ENCODE measurements at places on chromosomes 3 and 15.

GRCh38 chr15:78343276-78344060 lies 3.3 kb downstream of the CRABP1 start:
- DNase-seq: no peak

DNA sequence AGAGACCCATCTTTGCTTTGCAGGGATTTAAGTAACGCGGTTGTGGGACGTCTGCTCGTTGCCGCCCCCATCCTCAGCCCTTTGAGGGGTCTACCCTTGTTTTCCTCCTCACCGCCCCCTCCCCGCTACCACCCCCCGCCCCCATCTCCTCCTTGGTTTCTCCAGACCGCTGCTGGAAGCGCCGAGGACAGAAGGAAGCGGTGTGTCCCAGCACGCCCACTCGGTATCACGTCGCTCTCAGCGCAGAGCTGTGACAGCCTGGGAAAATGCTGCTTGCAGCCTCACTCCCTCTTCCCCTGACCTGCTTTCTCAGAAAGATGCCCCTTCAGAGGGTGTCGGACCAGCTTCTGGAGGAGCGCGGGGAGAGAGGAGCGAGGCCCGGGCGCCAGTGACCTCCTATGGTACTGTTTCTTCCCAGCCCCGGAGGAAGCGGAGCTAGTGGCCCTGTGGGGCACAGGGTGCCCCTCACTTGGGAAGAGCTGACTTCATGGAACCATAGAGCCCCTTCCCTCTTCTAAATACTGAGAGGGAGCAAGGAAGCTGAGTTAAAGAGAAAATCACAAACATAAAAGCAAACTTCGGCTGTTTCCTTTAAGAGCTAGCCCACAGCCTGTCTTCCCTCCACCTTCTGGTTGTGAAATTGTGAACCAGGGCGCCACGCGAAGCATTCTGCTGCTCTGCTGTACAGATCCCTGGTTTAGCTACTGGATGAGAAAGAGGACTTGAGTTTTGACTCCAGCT lies 698 bp downstream of the IL1RAP start:
- DNase-seq: peak; percentile 48

GRCh38 chr15:39124553-39125171 lies 456.2 kb upstream of the THBS1 start:
- DNase-seq: no peak

DNA sequence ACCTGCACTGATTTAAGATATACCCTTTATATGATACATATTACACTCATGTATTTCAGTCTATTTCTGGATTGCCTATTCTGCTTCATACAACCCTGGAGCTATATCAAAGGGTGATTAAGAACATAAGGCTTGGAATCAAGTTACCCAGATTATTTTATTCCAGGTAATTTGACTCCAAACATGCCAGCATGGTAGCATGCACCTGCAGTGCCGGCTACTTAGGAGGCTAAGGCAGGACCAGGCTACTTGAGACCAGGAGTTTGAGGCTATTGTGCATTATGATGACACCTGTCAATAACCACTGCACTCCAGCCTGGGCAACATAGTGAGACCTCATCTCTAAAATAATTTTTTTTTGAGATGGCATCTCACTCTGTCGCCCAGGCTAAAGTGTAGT lies 50.4 kb upstream of the NEO1 start:
- DNase-seq: no peak

GRCh38 chr3:45759851-45760250 lies 36.5 kb downstream of the SLC6A20 start:
- DNase-seq: no peak

DNA sequence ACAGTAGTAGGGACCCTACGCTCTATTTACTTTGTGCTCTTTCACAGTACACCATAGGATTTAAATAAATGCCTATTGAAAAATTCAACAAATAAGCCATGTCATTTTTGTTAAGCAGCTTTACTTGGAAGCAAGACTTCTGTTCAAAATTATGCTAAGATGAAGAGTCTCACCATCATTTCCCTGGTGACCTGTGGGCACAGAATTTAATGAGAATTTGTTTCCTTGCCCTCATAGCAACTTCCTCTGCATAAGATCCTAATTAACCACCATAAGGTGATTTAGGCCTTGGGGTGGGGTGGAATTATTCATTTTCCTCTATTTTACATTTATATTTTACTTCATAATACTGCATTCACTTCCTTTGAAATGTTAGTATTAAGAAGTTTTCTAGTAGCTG lies 70.5 kb downstream of the CHL1 start:
- DNase-seq: no peak

GRCh38 chr3:13839253-13839652 lies 40.6 kb downstream of the WNT7A start:
- DNase-seq: no peak

- DNase-seq: no peak
Observed at GRCh38 chr15:71390096-71390495, 274.8 kb downstream of the THSD4 start.

DNA sequence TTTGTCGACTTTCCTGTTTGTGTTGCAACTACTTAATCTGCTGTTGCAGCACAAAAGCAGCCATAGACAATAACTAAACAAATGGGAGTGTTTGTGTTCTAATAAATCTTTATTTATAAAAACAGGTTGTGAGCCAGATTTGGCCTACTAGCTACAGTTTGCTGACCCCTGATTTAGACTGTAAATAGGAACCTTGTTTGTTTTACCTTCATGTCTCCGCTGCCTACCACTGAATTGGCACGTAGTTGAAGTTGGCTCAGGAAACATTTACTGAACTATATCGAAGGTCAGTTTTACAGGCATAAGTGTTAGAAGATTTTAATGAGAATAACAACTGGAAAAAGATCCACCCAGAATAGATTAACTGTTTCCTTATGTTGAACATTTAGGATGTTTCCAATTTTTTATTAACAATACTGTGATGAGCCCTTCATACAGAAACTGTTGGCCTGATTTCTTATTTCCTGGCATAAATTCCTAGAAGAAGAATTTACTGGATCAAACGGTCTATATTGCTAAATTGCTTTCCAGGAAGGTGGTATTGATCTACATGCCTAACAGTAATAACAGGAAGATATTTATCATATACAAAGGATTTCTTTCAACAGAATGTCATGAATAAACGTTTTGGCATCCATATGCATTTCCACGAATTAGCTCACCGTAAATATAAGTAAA lies 156.2 kb upstream of the NR2E3 start:
- no peak for DNase-seq

- no peak for DNase-seq
Observed at GRCh38 chr3:196517162-196517800, 2.1 kb upstream of the SMCO1 start.

- DNase-seq: peak; percentile 80
Observed at GRCh38 chr3:178193846-178194245, 342.4 kb upstream of the KCNMB2 start.

GRCh38 chr15:82748315-82748714 lies 38.6 kb upstream of the AP3B2 start:
- DNase-seq: no peak

- no peak for DNase-seq
Observed at GRCh38 chr3:123285931-123286307, 84.2 kb downstream of the SEC22A start.

DNA sequence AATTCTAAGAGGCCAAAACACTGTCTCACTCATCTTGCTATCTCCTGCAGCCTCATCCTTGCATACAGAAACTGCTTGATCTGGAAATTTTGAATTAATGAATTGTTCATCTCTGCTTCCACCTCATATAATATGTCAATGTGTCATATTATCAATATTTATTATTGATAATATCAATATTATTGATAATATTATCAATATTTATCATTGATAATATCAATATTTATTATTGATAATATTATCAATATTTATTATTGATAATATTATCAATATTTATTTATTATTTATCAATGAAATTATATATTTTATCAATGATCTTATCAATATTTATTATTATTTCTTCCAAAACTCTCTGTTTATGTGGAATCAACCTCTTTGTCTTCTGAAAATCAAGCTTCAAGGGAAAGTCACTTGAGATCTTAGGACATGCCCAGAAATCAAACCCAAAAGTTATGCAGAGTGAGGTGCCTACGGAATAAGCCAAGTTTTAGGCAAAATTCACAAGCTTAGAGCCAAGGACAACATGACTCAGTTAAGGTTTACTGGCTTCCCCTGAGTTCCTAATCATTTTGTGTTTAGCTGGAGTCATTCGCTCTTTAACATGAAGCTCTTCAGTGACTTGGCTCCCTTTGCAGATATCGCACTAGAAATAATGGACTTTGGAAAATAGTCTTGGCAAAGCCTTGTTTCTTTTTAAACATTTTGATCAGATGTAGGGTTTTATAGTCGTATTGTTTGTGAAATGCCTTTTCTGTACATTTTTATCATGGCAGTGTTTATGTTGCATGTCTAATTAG lies 297.1 kb upstream of the RARB start:
- no peak for DNase-seq

GRCh38 chr3:177681852-177682251 lies 484.6 kb upstream of the TBL1XR1 start:
- DNase-seq: no peak

GRCh38 chr15:93029836-93030429 lies 59.1 kb downstream of the RGMA start:
- DNase-seq: peak; percentile 66

DNA sequence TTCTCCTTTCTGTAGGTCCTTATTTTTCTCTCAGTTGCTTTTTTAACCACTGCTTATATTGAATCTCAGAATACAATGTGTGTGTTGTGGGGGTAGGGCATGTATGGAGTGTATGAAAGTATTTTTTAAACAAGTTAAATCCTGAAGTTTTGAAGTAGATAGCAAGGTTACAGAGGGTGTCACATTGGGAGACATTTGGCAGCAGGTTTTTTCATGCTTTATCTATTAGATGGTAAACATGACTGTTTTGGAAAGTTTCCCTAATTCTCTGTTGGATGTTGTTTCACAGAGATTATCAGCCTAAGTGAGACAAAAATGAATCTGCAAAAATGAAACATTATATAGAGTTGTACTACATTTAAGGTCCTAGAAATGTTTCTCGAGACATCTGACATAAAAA lies 190.6 kb upstream of the ARPP21 start:
- DNase-seq: no peak

- no peak for DNase-seq
Observed at GRCh38 chr3:181868576-181869082, 156.9 kb downstream of the SOX2 start.

- DNase-seq: no peak
Observed at GRCh38 chr3:31129241-31129640, 234.8 kb upstream of the GADL1 start.

DNA sequence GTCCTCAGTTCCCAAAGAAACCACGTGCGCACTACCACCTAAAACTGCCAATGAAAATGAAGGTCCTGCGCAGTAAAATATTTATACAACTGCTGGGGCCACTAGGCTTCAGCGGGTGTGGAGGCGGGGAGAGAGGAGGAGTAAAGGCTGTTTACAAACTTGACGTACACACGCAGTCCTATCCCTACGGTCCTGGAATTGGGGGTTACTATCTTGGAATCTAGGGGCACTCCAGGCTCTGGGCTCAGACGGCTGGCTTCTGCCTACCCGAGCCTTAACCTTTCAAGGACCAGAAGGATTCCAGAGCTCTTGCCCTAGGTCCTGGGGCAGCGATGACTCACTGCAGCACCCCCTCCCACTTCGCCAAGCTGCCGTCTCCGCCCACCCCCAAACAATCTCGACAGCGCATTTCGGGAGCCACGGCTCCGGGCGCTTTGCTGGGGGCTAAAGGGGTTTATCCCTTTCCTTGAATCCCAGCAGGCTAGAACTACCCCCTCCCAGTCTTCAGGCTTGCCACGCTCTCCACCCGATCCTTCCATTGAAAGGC lies 3.0 kb downstream of the ADAMTS9 start:
- peak; percentile 42 for DNase-seq

Data from mammary epithelial cell (primary cell).